ENCODE measurements at places on chromosomes 6 and 20. TPM values are rescaled to one million over a fixed set of nuclear protein-coding genes. Genes with fewer than 3 reads are reported as not detected.

DNA sequence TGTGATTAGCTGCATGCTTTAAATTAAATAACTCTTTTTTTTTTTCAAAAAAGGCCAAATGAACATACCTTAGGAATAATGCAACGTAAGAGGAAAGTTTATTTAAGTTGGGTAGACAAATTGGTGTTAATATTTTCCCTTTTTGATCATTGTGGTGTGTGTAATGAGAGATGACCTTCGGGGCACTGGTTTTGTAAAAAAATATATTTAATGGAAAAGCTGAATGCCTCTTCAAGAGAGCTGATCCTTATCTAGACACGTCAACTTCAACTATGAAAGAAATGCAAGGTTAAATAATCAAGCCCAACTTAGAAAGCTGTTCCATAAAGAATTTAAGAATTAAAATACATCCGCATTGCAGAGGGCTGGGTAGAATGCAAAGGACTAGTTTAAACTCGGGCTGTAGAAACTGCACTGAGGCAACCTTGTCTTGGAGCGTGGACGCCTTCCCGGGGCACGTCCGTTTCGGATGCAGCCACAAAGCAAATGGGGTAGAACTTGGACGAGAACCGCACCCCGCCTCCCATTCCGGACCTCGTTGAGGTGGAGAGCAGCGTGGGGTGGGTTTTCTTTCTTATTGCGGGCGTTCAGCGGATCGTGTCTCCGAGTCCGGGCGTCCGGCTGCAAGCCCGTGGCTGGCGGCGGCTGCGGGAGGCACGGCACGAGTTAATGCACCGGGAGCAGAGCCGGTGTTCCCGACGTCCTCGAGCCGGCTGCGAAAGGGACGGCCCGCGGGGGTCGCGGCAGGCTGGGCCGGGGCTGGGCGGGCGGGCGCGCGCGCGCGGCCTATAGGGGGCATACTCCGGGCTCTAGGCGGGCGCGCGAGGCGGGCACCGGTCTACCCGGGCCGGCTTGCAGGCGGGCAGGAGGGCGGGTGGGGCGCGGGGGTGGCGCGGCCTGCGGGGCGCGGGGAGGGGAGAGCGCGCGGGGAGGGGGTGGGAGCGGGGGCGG lies 1.9 kb downstream of the JARID2 start:
- no peak for DNase-seq

- no peak for DNase-seq
Observed at GRCh38 chr6:4323322-4323721, 187.9 kb upstream of the ECI2 start.

DNA sequence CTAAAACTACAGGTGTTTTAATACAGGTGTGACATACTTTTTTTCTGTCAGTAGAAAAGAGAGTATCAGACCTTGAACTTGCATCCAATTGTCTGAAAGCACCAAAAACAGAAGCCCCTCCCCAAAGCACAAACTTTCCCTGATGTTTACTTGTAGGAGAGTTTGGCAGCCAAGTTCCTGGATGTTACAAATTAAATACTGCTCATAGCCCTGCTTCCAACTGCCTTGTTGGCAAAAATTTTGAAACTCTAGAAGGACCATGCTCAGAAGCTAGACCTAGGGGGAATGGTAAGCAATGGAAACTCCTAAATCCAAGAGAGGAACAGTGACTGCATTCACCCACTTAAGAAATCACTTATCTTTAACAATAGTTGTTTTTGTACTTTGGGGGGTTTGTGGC lies 17.0 kb upstream of the ARG1 start:
- no peak for DNase-seq

- DNase-seq = no peak
Observed at GRCh38 chr6:24780206-24780605, 5.5 kb downstream of the GMNN start.

Gene FOXS1
- polyA plus RNA-seq = 5.8 TPM

GRCh38 chr20:62578294-62578897 lies 63.9 kb upstream of the SLCO4A1 start:
- no peak for DNase-seq

GRCh38 chr6:62236784-62237183 lies 49.2 kb downstream of the KHDRBS2 start:
- no peak for DNase-seq

Gene MTCH1
- 155 TPM for polyA plus RNA-seq

Gene COX4I2
- 1.8 TPM for polyA plus RNA-seq

GRCh38 chr6:34237316-34237721 lies 646 bp downstream of the HMGA1 start:
- DNase-seq = no peak

- DNase-seq = no peak
Observed at GRCh38 chr20:34301587-34302311, 1.4 kb downstream of the AHCY start.

Data from left renal pelvis (tissue), 4 donors.